Skin of body (tissue), 3 donors: ENCODE measurements at places on chromosomes 12 and 14. TPM values are rescaled to one million over a fixed set of nuclear protein-coding genes. Genes with fewer than 3 reads are reported as not detected.

DNA sequence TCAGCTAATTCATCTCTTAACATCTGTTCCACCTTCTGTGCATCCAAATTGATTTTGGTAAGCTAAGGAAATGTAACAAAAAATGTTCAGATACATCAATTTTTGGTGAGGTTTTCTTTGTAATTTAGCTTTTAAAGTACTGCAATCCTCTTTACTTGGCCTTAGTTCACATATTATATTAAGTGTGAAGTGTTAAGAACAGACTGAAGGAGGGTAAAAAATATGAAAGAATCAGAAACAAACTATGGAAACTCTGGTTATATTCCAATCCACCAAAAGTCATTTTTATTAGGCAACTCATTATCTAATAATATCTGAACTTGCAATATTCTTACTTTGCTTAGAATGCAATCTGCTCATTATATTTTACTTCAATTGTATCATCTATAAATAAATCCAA is 49.1 kb downstream of the CEP290 start:
- DNase-seq, result no peak

DNA sequence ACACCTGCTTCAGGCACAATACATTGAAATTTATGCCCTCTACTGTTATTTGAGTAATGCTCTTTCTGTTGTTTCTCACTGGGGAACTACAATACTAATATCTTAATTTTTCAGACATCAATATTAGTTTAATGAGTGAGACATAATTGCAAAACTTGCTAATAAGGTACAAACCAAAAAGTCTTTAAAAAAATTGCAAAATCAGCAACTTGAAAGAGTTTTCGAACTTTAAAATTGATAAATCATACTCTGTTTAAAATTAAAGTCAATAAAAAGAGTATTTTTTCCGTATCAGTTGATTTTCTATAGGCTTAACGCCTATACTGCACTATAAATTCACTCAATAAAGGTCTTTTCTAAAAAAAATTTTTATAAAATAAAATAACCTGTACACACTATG is 1735.9 kb upstream of the SEL1L start:
- DNase-seq, result no peak

DNA sequence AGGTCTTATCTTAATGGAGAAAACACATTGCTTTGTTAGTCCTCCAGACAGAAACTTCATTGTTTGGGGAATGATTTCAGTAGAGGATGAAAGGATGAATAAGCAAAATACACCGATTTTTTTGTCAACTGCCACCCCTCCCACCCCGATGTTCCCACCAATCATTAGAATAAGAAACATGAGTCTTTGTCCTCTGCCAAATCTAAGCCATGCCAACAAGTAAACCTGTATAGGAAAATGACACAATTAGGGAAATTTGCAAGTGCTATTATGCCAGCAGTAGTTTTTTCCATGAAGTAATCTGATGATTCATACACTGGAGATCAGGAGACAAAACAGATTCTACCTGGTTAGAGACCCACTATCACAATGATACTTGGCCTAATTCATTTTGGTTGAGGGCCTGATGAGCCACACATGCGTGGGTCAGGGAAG is 35.9 kb downstream of the FLRT2 start:
- DNase-seq, result no peak

- DNase-seq, result no peak
Measured at GRCh38 chr14:80784820-80785219, 156.7 kb downstream of the CEP128 start.

DNA sequence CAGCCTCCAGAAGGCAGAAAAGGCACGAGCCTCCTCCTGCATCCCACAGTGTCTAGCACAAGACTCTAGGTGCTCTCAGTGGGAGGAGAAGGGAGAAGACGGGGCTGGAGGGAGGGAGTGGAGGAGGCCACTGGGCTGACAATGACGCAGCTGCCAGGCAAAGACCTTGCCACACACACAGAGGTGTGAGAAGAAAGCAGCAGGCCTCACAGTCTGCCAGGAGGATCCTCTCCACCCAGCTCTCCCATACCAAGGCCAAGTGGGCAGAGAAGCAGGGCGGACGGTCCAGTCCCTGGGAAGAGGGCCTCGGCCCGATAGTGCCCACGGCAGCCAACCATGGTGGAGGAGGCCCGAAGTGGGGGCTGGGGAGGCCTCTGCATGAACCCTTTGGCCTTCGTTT is 78.9 kb downstream of the NCOR2 start:
- DNase-seq, result no peak

- DNase-seq, result peak; percentile 21
Measured at GRCh38 chr12:26231470-26231869, 36.1 kb downstream of the SSPN start.

DNA sequence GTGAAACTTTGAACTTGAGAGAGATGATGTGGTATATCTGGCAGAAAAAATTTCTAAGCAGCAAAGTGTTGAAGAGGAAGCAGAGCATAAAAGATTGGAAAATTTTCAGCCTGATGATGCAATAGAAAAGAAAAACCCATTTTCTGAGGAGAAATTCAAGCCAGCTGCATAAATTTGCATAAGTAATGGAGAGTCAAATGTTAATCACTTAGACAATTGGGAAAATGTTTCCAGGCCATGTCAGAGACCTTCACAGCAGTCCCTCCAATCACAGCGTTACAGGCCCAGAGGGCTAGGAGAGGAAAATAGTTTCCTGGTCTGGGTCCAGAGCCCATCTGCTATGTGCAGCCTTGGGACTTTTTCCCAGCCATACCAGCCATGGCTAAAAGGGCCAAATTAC is 469.0 kb upstream of the FOXG1 start:
- DNase-seq, result no peak

DNA sequence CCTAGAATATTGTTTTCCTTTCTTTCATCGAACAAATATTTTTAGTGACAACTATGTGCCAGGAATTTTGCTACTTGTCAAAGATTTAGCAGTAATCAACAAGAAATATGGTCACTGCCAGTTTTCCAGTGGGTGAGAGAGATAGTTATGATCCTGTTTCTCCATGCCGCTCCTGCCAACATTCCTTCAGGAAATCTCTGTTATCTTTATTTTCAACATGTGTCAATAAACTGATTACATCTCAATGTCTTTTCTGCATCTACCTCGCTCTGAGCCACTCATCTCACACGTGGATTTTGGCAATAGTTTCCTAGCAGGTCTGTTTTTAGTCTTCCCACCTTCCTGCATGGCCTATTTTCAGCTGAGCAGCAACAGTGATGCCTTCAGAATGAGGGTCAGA is 650.0 kb upstream of the STXBP6 start:
- no peak for DNase-seq

- DNase-seq, result peak; percentile 79
Measured at GRCh38 chr14:55411426-55412389, at the start of gene ATG14. TSS of gene ATG14 (minus strand) at chr14:55411830. CDS start at chr14:55411822, 8 bp downstream.

DNA sequence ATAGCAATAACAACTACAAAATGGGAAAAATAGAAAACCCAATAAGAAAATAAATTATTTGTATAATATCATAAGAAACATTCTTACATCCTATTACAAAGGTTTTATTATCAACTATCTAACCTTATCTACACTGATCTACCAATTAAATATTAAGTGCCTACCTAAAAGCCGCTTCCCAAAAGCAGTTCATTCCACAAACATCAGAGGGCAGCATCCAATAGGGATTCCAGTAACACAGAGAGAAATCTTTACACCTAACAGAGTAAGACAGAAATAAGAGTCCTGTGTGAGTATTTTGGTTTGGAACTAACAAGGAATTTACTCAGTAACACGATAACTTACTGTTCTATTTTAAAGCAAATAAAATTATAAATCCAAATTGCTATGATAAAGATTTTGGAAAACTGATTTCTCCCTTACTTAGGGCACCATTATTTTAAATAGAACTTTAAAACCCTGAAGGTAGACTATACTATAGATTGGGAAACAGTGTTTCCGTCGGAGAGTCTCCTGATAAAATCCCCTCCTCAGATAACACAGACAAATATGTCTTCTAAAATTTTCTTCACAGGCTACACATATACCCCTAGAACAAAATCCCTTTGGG is 15.0 kb downstream of the GXYLT1 start:
- peak; percentile 31 for DNase-seq

DNA sequence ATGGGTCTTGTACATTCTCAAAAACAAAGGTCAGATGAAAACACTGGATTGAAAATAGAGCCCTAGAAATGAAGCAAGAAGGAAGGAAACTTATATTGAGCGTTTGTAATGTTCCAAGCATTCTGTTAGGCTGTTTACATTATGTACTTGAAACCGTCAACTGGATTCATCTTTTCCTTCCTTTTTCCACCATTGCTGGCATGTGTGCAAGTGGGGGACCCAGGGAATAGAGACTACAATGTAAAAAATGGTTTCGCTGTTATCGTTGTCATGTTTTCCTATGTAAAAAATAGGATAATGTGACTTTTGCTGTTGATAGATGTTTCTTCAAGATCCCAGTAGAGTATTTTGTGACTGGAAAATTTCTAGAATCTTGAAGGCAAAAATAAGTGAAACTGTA is 913.2 kb downstream of the NRXN3 start:
- DNase-seq, result no peak

- DNase-seq, result no peak
Measured at GRCh38 chr12:22794017-22794416, 169.0 kb downstream of the ETNK1 start.

DNA sequence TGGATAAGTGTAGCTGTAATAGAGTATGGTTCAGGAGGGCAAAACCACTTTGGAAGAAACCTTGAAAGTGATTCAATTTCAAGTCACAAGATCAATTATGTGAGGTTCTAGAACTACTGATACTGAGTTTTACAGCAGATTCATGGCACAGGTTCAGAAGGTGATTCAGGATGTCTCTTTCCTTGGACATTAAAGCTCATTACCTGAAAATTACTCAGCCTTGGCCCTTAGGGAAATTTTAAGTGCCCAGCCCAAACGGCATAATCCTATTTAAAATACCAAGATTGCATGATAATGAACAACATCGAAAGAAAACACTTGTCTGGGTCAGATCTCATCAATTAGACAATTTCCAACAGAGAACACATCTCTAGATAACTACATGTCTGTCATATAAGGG is 70.2 kb upstream of the SLC38A2 start:
- no peak for DNase-seq

- DNase-seq, result no peak
Measured at GRCh38 chr12:123427036-123427769, 9.3 kb downstream of the RILPL2 start.

- no peak for DNase-seq
Measured at GRCh38 chr14:104446611-104447010, 133.0 kb upstream of the C14orf180 start.

DNA sequence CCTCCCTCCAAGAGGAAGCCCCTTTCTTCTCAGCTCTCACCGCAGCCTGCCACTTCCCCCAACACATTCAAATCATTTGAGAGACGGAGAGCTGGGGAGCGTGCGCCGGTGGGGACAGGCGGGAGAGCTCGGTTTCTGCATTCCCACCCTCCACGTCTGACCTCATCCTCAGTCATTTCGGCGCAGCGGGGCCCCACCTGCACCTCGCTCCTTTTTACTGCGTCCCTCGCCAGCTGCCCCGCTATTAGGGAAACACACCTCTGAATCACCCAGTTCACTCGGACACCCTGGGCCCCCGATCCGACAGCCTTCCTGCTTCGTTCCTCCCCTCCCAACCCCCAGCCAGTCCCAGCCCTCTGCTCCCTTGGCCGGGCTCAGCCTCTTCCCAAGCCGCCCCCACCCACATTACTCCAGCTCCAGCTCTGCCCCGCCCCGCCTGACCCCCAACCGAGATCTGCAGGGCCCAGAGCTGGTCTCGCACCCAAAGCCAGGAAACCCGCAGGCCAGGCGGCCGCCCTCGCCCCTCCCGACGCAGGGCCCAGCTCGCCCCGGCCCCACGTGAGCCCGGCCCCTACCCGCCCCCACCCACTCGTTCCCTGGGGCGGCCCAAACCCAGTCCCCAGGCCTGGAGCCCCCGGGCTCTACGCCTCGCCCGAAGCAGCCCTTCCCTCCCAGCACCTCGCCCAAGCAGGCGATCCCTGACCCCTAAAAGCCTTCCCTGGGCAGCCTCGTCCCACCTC is 783 bp downstream of the CORO1C start:
- peak; percentile 40 for DNase-seq

- DNase-seq, result no peak
Measured at GRCh38 chr12:28540324-28540714, 350.1 kb downstream of the CCDC91 start.

DNA sequence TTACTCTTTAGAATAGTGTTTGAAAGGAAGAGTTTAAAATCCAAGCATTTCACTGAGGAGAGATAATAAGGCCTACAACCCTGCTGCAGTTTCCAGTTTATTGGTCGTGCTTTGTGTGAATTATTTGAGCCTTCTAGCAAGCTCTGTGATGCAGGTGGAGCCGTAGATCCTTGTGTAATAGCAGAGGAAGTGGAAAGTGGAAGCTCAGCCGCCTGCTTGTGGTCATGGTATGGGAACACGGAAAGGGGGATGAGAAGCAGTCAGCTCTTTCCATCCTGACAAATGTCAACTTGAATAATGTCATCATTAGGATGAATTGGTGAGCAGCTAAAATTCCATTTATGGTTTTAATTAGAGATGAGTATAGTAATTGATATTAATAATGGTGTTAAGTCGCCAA is 29.1 kb downstream of the SYNE2 start:
- no peak for DNase-seq

- DNase-seq, result no peak
Measured at GRCh38 chr14:68028075-68028474, 208.5 kb downstream of the RAD51B start.

DNA sequence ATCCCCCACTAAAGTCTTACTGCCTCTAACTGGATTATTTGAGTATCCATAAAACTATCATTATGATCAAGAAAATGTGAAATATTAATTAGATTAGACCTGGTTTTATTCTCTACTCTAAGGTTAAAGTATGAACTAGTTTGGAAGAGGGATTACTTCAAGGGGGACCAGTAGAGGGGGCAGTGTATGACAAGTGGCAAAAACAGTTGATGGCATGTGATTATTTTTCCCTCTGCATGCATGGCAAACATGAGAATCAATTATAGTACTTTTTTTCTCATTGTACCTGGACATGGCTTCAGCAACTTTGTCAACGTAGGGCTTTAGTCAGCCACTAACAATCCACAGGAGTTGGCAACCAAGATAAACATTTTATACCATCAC is 145.0 kb upstream of the SLC38A2 start:
- DNase-seq, result no peak

GRCh38 chr12:132698341-132698740 is 11.0 kb downstream of the PXMP2 start:
- no peak for DNase-seq

Gene AACS
- total RNA-seq, result 29.7 TPM

Gene P2RX2
- total RNA-seq, result not detected

Gene FCF1
- total RNA-seq, result 19.1 TPM

Gene DLGAP5
- total RNA-seq, result 13.7 TPM

Gene ACSS3
- 19.2 TPM for total RNA-seq

Gene PLEKHD1
- 0.20 TPM for total RNA-seq

Gene SAMD15
- total RNA-seq, result 0.79 TPM

Gene SCNN1A
- 10.2 TPM for total RNA-seq

Gene TEX52
- total RNA-seq, result not detected

Gene PEBP1
- total RNA-seq, result 109 TPM

Gene KLHL33
- 0.30 TPM for total RNA-seq

Gene PDE3A
- total RNA-seq, result 14.4 TPM

Gene FLVCR2
- total RNA-seq, result 5.6 TPM

Gene NRXN3
- total RNA-seq, result 2.5 TPM

Gene VASH1
- 10.5 TPM for total RNA-seq
